ENCODE measurements at places on chromosomes 3 and 15. TPM values are rescaled to one million over a fixed set of nuclear protein-coding genes. Genes with fewer than 3 reads are reported as not detected.

Gene CDAN1
- 9.8 TPM for total RNA-seq

Gene CLPX
- total RNA-seq: 37.7 TPM

Gene DNAH1
- total RNA-seq: 3.3 TPM

Gene SLC35G2
- total RNA-seq: 11.4 TPM

Gene FBXW12
- not detected for total RNA-seq

Gene GP5
- 0.26 TPM for total RNA-seq

Gene PIGZ
- total RNA-seq: 5.4 TPM

Gene RIOX2
- total RNA-seq: 31.2 TPM

Gene SFMBT1
- total RNA-seq: 4.2 TPM

Gene CDHR4
- 0.06 TPM for total RNA-seq

Gene GHSR
- total RNA-seq: not detected

Gene CELF6
- total RNA-seq: 0.13 TPM

Gene MED12L
- total RNA-seq: 0.66 TPM

Gene CKMT1B
- not detected for total RNA-seq

Gene CSK
- 25.4 TPM for total RNA-seq

Gene CIDEC
- not detected for total RNA-seq
